ENCODE measurements at places on chromosomes 7 and 10. TPM values are rescaled to one million over a fixed set of nuclear protein-coding genes. Genes with fewer than 3 reads are reported as not detected.

DNA sequence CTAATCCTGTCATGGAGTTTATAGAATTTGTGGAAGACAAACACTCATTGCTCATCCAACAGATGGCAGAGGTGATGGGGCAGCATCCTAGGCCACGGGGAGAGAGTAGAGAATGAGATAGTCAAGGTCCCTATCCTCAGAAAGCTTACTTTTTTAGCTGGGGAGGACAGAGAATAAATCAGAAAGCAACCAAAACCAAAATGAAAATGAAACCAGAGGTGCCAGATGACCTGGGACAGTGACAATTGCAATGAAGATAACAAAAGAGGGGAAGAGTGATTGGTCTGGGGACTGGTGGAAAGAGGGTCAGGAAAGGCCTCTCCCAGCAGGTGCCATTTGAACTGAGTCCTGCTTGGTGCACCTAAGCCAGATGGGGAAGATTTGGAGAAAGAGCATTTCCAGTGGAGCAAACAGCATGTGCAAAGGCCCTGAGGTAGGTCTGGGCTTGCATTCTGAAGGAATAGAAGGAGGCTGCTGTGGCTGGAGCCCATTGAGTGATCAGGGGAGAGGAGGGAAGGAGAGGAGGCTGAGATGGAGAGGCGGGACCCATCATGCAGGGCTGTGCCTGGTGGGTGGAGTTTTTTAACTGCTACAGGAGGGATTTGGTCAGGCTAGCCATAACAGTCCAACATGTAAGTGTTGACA lies 164.1 kb downstream of the RPS24 start:
- no peak overlapping the region for H3K4me3 ChIP-seq
- no peak for DNase-seq
- H3K27ac ChIP-seq = no peak overlapping the region
- H3K27me3 ChIP-seq = no peaks in the 10 kb centered on the region
- H3K4me1 ChIP-seq = no peaks in the 10 kb centered on the region
- no peaks in the 10 kb centered on the region for H3K36me3 ChIP-seq

- no peaks in the 10 kb centered on the region for H3K36me3 ChIP-seq
- H3K4me3 ChIP-seq = no peak overlapping the region
- no peaks in the 10 kb centered on the region for H3K4me1 ChIP-seq
- H3K27ac ChIP-seq = no peak overlapping the region
- H3K27me3 ChIP-seq = no peaks in the 10 kb centered on the region
These were observed 1019.0 kb downstream of the XPNPEP1 start for GRCh38 chr10:108904163-108904838.

- no peaks in the 10 kb centered on the region for H3K36me3 ChIP-seq
- no peak for DNase-seq
- H3K27ac ChIP-seq = no peak overlapping the region
These were observed 52.6 kb downstream of the HTR7 start for GRCh38 chr10:90805206-90805605.

DNA sequence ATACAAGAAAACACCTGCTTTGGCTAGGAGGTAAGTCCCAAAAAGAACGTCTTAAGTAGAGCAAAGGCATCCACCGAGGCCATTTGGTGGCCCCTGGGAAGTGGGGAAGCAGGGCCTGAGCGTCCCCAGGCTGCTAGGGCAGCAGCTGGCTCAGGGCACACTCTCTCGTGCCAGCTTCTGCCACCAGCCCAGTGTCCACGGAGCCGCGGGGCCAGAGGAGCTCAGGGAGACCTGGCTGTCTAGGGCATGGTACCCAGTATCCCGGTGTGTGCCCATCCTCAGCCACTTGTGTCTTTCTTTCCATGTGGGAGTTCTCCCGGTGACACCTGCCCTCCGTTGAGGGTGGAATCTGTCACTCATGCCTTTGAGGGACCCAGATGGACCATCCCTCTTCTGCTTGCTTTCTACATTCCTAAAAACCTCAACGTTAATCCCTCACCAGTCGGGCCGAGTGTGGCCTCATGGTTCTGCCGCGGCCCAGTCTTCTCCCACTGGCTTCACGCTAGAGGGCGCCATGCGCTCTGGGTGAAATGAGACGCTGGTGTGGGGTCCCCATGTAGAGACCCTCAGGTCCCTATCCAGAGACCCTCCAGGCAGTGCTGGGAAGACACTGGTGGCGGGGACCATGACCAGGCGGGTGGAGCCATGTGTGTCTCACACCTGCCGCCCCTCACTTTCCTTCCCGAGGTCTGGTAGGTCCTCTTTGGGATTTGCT lies 9.5 kb upstream of the AP5Z1 start:
- no peak overlapping the region for H3K27ac ChIP-seq
- no peak for DNase-seq
- H3K36me3 ChIP-seq = peaks cover 24% of the 10 kb centered on the region
- no peaks in the 10 kb centered on the region for H3K4me1 ChIP-seq
- no peak overlapping the region for H3K4me3 ChIP-seq
- H3K27me3 ChIP-seq = no peaks in the 10 kb centered on the region

DNA sequence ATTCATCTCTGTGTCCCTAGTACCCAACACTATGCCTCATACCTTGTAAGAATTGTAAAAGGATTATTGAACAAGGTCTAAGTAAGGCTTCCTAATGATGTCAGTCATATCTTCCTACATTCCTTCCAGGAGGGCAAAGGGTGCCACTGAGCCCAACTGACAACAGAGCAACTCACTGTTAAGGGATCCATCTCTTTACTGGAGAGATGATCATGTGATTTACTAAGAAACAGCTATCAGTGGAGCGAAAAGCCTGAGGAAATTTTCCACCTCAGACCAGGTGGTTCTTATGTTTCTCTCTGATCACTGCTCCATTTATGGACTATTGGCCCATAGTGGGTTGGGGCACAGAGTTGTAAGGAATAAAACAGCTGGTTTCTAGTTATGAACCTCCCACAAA lies 38.9 kb upstream of the CNNM1 start:
- DNase-seq = no peak
- no peaks in the 10 kb centered on the region for H3K36me3 ChIP-seq
- no peak overlapping the region for H3K4me3 ChIP-seq
- no peaks in the 10 kb centered on the region for H3K4me1 ChIP-seq
- no peak overlapping the region for H3K27ac ChIP-seq

The HACD1 gene
- 7.8 TPM for total RNA-seq

The AKR1C4 gene
- total RNA-seq = 154 TPM

The ANXA8L1 gene
- 0.09 TPM for total RNA-seq

The PARG gene
- total RNA-seq = 12.4 TPM
